ENCODE measurements at places on chromosomes 11 and 22.

DNA sequence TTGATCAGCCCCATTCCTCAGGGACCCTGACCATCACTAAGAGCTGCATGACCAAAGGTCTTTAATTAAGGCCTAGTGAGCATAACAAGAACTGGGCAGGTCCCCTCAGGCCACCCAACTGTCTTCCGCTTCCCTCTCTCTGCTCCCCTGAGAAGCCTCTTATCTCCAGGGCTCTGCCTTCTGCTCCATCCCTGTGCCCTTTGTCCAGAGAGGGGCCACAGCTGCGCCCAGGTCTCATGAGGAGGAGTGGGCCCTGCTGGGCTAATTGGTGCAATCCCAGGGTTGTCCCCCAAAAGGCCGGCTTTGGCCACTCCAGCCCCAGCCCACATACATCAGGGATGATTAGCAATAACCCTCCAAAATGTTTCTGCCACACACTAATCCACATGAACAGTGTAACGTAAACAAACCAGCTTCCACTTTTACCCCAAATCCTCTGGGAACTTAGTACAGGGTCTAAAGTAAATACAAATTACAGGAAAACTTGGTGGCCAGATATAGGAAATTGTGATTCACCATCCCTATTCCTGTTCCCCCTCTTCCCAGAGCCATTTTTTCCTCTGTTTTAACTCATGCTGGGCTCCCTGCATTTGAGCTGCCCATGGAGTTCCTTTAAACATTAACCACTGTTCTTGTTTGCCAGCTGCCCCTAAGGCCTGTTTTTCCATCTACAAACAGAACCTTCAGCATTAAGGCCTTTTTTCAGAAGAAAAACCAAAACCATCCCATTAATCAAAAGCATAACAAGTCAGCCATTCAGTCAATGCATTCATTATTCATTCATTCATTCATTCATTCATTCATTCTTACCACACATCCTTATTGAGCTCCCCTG is 34.6 kb upstream of the CAVIN3 start:
- peak; percentile 51 for DNase-seq

DNA sequence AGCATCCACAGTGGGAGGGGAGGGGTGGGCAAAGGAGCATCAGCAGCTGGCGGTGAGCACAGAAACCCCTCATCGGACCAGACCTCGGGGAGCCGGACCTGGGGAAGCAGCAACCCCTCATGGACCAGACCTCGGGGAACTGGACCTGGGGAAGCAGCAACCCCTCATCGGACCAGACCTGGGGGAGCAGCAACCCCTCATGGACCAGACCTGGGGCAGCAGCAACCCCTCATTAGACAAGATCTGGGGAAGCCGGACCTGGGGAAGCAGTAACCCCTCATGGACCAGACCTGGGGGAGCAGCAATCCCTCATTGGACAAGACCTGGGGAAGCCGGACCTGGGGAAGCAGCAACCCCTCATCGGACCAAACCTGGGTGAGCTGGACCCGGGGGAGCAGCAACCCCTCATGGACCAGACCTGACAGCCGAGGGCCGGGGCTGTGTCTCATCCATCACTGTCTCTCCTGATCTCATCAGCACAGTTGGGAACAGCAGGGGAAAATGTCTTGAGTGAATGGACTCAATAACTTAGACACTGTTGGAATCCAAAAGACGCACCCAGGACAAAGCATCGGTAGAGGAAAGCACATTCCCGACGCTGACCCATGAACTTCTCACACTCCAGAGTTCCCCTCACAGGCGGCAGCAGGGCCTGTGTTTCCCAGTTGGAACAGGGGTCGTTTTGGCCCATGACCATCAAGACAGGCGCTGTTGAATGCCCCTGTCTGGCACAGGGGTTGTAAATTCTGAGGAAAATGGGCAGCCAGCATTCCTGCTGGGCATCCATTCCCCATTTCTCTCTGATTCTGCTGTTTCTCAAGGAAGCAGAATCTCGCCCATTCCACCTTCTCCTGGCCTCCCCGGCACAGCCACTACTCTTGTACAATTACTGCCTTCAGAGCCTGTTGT is 1494.6 kb downstream of the TBC1D22A start:
- DNase-seq = no peak

DNA sequence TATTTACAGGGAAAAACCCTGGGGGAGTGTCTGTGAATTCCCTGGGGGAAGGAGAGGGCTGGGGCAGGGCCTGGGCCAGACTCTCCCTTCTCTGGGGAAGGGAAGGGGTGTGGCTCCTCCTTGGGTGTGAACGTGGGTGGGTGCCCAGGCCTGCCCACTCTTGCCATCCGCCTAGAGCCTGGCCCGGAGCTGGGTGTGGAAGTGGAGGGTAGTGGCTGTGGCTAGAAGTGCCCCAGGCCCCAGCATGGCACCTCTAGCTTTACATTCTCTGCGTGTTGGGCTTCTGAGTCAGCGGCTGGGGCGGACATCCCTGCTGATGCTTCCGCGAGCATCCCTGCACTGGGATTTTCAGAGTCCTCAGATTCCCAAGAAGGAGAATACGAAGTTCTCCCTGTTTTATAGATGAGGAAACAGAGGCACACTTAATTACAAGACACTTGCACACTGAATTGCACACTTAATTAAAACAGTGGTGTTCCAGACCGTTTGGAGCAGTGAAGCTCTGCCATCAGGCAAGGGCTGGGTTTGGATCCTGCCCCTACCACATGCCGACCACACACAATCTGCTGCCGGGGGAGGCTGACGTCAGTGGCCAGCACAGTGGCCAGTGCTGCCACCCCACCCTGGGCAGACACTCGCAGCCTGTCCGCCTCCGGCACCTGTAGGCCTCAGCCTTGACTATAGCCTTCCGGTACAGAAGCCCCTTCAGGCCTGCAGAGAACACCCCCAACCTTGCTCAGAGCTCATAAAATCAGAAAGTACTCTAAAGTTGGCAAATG is 7.6 kb downstream of the BAD start:
- no peak for DNase-seq

DNA sequence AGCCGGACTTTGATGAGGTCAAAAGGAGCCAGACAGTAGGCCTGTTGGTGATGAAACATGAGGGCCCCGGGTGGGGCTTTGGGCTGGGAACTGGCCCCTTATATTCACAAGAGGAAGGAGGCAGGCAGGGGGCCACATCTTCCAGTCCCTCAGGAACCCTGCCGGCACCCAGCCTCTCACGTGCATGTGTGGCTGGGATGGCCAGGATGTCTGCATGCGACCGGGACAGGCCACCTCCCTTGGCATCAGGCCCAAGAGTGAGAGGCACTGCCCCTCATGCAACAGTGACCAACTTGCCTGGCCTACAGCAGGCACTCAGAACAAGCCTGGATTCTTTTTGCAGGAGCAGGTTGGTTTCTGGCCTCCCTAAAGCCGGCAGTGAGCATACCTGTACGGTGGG is 5.4 kb downstream of the SLC25A45 start:
- no peak for DNase-seq

- peak; percentile 24 for DNase-seq
These were observed 11.2 kb upstream of the CYTH4 start for GRCh38 chr22:37270928-37271650.

DNA sequence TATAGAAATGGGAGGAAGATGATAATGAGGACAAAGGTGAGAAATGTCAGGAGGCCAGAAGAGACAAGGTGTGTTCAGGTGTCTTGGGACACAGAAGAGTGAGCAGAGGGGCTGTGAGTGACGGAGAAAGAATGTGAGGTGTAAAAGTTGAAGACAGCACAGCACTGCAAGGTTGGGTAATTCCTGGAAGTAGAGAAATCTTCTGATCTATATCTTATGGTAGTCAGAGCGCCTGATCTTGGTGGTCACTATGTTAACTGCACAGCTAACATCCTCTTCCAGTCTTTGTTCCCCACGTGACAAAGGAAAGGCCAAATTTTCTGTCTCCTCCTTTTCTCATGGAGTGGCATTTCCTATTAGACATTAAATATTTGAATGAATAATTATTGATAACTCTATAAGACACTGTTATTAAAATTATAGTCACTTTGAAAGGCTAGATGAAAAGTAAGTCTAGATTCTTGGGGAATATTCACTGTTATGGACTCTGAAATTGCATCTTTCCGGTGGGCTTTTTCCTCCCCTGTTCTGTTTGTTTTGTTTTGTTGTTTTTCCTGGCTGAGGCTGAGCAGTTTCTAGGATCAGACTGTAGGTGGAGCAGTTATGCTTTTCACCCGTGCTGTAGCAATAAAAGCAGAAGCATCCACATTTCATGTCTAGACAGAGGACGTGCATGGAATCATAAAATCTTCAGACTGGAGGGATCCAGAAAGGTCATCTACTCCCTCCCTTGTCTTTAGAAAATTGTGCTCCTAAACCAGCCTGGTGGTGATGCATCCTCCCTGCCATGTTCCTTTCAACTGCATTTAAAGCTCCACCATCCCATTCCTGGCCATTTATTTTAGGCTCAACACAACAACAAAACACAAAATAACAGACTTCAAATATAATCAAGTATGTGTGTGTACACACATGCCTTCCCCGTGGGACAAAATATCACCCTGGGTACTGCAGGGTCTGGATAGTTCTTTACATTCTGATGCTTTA is 26.6 kb downstream of the SC5D start:
- DNase-seq = peak; percentile 48

Data from fibroblast of skin of right quadriceps (primary cell).